ENCODE measurements at places on chromosomes 4 and X.

DNA sequence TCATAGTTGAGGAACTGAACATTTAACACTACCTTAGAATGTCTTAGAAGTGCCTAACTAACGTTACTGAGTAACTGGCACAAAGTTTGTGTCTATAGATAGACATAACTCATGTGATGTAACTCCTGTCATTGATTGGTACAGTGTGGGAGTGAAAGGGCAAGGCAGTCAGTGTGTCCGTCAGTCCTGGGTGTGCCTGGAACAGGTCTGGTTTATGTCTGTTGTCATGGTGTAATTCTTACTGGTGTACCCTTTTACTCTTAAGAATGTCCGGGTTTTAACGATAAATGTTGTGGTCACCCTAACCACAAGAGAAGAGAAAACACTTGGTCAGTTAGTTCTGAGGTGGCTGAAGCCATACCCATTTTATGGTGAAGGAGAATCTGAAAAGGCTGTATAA, 93.1 kb upstream of the ESX1 start:
- DNase-seq, result no peak

DNA sequence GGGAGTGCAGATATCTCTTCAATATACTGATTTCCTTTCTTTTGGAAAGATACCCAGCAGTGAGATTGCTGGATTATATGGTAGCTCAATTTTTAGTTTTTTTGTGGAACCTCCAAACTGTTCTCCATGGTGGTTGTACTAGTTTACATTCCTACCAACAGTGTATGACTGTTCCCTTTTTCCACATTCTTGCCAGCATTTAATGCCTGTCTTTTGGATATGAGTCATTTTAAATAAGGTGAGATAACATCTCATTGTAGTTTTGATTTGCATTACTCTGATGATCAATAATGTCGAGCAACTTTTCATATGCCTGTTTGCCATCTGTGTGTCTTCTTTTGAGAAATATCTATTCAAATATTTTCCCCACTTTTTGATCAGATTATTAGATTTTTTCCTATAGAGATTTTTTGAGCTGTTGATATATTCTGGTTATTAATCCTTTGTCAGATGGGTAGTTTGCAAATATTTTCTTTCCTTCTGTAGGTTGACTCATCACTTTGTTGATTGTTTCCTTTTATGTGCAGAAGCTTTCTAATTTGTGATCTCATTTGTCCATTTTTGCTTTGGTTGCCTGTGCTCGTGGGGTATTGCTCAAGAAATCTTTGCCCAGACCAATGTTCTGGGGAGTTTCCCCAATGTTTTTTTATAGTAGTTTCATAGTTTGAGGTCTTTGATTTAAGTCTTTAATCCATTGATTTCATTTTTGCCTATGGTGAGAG, 552.7 kb downstream of the ZNF674 start:
- no peak for DNase-seq

DNA sequence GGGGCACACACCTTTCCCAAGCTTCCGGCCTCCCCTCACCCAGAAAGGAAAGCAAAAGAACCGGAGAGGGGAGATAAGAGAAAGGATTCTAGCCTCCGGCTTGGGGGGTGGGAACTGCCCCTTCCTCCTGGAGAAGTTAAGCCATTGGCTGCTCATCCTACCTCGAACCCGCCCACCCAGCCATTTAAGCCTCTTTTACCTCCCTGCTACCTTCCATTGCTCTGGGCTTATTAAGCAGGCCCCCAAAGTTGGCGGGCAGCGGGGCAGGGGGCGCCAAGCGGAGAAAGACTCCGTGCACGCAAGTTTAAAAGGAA, 2.3 kb downstream of the MAML3 start:
- no peak for DNase-seq

DNA sequence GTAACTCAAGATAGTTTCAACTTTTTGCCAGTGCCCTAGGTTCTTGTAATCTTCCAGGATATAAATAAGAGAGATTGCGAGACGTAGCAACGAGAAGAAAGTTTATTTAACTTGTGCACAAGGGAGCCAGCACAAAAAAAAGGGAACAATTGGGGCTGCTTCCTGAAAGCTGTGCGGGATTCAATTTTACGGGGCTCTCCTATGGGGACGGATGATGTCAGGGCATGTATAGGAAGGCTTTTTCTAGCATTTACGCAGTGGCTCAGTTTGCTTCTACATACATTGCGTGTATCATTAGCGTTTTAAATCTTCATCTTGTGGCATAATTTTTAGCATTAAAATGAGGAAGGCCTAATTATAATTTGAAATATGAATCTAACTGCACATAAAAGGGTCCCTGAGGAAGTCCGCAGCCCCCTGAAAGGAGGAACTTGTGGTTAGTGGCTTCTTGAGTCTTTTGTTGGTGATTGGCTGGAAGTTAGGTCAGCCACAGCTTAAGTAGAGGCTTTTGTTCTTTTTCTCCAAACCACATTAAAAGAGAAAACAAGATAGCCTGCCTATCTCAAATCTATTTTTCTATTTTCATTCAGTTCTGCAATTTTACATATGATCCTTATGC, 668.2 kb upstream of the NDST4 start:
- DNase-seq, result no peak

GRCh38 chrX:74523224-74523623, 91.2 kb downstream of the RLIM start:
- no peak for DNase-seq

DNA sequence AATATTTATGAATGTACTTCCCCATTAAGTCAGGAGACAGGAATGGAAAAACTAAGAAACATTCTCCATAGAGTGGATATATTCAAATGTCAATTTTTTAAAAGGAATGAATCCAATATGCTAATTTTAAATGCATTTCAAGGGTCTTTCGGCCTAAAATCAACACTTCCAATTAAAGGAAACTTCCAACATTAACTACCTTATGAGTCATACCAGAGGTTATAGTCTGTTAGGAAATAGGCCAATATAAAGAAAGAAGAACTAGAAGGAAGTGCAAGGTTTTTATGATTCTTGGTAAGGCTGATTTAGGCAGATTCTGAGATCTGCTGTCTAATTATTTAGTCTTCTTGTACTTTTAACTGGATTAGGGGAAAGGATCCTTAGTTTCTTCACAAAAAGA, 260.1 kb upstream of the EDNRA start:
- DNase-seq, result no peak

DNA sequence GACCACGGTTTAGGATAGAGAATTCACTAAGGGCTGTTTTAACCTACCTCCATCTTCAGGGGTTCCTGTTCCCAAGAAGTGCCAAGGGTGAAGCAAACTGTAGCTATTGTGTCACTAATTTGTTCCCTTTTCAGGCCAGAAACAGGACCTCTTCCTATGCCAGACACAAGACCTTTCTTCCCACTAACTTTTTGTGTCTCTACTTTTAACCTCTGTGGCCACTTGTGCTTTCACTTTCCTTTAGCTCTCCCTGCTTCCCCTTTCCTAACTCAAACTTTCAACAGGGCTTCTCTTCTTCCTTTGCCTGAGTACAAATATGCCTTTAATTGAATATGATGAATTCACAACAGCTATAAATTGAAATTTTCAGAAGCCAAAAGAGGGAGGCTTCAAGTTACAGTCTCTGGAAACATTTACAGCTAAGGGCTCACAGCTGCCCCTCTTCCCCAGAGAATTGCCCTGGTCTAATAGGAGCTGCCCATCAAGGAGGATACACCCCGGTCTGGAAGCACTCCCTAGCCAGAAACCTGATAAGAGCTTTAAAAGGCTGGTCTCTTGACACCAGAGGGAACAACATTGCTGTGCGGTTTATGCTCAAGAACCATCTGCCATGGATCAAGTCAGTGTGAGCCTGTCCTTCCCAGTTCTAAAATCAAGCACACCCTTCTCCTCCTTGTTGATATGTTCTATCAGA, 61.7 kb upstream of the PLS3 start:
- DNase-seq, result no peak

DNA sequence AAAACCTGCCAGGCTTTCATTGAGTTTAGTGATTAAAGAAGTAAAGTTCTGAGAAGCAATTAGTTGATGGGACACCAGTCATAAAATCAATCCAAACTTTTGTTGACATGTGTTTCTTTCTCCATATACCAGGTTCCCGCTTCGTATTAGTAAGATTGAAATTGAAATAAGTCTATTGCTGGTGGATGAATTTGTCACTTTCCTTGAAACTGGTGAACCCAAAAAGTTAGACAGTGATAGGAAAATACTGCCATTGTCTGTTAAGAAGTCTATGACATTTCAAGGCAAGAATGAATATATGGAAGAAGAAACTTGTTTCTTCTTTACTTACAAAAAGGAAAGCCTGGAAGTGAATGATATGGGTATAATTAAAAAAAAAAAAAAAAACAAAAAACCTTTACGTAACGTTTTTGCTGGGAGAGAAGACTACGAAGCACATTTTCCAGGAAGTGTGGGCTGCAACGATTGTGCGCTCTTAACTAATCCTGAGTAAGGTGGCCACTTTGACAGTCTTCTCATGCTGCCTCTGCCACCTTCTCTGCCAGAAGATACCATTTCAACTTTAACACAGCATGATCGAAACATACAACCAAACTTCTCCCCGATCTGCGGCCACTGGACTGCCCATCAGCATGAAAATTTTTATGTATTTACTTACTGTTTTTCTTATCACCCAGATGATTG, at the start of gene CD40LG:
CD40LG (plus strand) TSS at position 482 of the 684 bp plus-strand sequence; CDS start at position 573, 91 bp downstream.
- DNase-seq, result no peak

DNA sequence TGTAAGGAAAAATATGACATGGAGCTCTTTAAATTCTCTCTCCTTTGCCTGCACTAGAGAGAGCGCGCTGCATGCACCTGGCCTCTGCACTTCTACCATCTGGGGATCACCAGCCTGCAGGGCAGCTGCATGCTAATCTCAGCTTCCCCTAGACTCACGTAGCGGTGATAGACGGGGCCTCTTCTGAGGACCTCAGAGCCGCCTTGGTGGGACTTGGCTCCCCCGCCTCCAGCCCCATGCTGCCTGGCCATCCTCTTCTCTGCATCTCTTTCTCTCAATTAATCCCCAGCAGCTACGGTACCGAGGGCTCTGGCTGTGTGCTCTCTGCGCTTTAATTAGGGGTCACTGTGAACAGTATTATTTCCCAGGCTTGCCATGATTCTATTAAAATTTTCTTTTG, 52.8 kb upstream of the PSAPL1 start:
- no peak for DNase-seq

GRCh38 chr4:123415977-123416376, 19.4 kb downstream of the SPRY1 start:
- peak; percentile 23 for DNase-seq

- DNase-seq, result peak; percentile 32
Measured at GRCh38 chr4:140095694-140096482, 58.1 kb downstream of the MAML3 start.

DNA sequence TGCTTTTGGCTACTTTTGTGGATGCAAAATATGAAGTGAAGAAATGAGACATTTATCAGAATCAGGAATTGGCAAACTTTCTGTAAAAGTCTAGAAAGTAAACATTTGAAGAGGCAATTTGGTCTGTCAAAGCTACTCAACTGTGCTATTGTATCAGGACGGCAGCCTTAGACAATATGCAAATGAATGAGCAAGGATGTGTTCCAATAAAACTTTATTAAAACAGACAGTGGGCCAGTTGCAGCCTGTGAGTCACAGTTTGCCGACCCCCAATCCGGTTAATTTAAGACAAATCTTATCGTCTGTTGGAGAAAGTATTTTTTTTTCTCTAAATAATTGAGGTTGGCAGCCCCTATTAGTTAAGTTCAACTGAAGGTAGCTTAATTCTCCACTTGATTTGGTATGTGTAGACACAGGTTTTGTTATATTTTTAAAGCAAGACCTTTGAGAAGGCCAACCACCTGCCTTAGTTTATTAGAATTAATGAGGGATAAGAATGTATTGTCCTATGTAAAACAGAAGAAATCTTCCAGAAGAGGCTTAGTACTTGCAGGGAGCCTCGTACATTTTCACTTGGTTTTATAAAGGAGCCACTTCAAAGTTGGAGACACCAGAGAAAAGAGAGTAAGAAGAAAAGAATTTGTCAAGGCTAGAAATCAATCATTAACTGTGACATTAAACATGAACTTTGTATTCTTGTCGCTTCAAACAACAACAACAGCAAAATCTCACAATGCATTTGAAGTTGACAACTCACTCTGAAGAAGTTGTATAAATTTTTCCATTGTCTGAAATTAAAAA, 81.6 kb upstream of the FAT1 start:
- no peak for DNase-seq

DNA sequence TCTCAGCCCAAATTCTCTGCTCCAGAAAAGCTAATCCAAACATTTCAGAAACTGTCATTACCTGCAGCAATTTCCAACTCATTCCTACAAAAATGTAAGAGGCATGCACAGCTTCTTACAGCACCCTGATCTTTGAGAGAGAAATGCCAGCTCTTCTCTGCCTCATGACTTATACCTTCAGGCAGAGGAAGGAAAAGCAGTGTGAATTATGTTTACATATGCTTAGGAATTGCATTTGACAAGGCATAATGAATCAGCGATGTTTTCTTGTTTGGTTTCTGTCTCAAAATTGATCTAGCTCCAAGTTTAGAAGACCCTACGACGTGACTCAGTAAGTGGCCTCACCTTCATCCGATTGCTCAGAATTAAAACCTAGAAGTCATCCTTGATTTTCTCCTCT, 21.8 kb upstream of the AGA start:
- peak; percentile 14 for DNase-seq

DNA sequence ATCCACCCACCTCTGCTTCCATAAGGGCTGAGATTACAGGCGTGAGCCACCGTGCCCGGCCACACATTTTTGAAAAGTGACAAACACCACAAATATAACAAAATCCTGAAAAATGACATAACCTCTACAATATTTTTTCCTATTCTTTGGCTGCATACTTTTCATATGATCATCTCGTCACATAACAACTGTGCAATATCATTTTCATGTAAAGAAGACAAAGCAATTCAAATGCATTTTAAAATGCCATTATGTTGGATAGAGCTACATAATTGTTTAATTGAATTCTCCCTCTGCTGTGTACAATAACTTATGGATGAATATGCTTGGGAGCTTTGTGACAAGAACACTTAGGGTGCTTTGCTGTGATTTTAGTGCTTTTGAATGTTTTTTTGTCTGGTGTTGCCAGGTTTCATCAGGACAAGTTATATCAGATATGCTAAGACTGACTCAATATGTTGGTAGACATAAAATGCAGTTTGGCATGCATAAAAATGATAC, 132.9 kb downstream of the CHIC2 start:
- no peak for DNase-seq

DNA sequence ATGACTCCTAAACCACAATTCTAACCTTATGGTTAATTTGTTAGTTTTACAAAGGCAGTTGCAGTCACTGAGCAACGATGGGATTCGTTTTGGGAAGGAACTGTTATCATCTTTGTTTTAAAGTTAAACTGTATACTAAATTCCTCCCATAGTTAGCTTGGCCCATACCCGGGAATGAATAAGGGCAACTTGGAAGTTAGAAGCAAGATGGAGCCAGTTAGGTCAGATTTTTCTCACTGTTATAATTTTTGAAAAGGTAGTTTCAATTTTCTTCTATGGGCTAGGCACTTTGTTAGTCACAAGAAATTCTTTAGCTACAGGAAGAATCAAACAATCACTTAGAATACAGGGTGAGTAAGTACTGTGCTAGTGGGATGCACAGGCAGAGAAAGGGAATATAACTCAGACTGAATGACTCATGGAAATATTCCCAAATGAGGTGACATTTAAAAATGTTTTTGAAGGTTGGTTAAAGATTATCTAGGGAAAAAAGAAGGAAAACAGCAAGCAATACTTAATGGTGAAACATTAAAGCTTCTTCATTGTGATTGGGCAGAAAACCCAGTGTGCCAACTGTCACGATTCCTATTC, 153.6 kb downstream of the MAGEB17 start:
- DNase-seq, result no peak

- no peak for DNase-seq
Measured at GRCh38 chrX:101552714-101553113, 2.4 kb downstream of the ARMCX1 start.
